ENCODE measurements at places on chromosomes 11 and 22. TPM values are rescaled to one million over a fixed set of nuclear protein-coding genes. Genes with fewer than 3 reads are reported as not detected.

GRCh38 chr22:36856121-36856791 lies 4.5 kb upstream of the NCF4 start:
- peak; percentile 93 for DNase-seq

DNA sequence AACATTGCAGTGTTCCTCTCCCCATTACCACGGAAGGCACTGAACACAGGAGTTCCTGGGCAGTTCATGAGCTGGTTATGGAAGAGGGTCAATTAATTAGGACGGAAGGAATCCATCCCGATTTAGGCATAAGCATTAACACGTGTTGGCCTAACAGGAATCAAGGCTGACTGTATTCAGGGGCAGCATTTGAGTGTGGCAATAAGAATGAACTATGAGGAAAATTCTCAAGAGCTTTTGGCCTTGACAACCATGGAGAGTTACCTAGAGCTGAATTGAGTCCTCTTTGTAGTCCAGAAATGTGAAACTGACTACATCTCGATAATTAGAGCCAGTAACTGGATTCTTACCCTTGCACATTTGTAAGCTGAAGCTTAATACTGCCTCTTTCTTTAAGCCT lies 82.4 kb upstream of the CRTAM start:
- DNase-seq, result no peak

DNA sequence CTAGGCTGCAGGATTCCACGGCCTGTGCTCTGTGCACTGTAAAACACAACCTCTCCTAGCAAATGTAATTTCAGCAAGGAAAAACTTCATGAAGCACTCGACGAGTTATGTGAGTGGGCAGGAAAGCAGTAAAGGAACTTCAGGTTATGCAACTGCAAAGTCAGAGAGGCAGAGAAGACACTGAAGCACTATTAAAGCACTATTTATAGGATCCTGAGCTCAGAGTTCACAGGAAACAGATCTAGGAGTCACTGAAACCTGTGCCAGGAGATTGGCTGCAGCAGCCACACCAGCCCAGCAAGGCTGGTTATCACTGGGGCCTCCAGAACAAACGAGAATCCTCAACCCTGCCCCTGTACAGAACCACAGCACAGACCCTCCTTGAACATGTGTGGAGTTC lies 2.5 kb downstream of the SMIM35 start:
- peak; percentile 10 for DNase-seq

DNA sequence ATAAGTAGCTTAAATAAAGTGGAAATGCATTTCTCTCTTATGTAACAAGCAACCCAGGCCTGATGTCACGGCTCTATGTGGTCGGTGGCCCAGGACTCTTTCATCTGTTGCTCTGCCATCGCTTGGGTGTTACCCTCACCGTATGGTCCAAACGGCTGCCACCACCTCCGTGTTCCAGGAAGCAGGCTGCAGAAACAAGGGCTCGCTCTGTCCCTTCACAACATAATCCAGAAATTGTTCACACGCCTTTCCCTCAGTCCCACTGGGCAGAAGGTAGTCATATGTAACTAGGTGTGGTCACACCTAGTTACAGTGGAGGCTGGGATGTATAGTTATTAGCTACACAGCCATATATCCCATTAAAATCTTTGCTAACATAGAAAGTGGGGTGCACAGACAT lies 421.0 kb downstream of the SOX6 start:
- no peak for DNase-seq

GRCh38 chr11:70666311-70666710 lies 268.0 kb downstream of the CTTN start:
- no peak for DNase-seq

Gene OTOG
- total RNA-seq, result not detected

Measured in fibroblast of the aortic adventitia (primary cell).